ENCODE measurements at places on chromosomes 4 and X.

DNA sequence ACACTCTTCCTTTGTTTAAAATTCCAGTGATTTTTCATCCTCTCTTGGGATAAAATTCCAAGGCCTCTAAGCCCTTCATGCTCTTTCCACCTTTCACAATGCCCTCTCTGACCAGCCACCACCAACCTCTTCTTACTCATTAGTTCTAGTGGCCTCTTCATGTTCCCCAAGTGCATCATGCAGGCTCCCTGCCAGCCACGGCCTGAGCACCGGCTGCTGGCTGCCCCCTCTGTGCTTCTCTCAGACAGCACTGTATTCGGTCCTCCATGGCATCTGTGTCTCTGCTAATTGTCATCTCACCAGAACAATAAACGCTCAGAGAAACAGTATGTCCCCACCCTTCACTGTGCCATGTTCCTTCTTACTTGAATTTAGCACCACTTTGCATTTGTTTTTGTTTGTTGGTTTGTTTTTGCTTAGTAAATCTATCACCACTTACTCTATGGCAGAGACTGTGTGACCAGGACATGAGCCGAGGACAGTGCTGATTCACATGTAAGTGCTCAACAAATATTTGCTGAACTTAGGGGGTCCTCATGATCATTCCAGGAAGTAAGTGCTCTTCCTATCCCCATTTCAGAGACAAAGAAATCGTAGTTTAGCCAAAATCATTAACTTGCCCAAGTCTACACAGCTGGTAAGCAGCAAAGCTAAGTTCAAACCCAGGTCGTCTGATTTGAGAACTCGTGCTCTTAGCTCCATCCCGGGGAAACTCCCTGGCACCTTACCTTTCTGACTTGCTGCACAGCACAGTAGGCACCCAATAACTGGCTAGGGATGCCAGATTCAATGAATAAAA is 77.1 kb upstream of the UCP1 start:
- DNase-seq, result no peak
- H3K36me3 ChIP-seq, result no peaks in the 10 kb centered on the region
- H3K27ac ChIP-seq, result no peak overlapping the region
- H3K4me3 ChIP-seq, result no peak overlapping the region
- no peaks in the 10 kb centered on the region for H3K4me1 ChIP-seq
- peaks cover 5% of the 10 kb centered on the region for H3K27me3 ChIP-seq

DNA sequence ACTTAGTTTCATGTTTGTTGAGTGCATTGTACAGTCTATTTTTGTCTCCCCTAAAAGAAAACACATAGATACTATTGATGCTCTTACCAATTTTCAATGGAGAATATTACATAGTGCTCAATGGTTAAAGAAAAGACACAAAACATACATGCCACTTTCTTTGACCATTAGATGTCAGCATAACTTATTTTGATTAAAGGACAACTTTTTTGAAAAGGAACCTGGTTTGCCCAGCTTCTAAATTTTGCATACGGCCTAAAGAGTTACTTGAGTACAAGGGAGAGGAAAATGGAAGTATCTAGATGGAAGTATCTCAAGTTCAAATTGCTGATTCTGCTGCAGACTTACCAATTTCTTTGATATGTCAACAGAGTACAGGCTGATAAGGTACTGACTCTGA is 68.5 kb downstream of the METTL14 start:
- no peak overlapping the region for H3K27ac ChIP-seq
- H3K27me3 ChIP-seq, result no peaks in the 10 kb centered on the region
- no peaks in the 10 kb centered on the region for H3K4me1 ChIP-seq

DNA sequence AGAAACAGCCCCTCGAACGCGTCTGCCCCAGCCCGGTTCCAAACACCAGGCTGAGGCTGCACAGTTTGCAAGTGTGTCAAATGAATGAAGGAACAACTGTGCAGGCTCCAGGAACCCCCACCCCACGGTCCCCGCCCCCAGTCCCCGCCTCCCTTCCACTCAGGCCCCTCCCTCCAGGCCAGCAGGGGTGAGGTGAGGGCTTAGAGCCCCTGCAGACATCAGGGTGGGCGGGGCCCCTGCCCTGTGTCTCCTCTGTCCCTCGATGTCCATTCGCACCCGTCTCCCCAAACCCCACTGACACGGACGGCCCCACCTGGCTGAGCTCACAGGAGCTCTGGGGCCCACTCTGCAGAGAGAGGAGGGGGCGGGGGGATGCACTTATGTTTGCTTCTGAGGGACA is 28.5 kb downstream of the TACC3 start:
- H3K27me3 ChIP-seq, result no peaks in the 10 kb centered on the region
- no peak for DNase-seq
- no peak overlapping the region for H3K4me3 ChIP-seq

DNA sequence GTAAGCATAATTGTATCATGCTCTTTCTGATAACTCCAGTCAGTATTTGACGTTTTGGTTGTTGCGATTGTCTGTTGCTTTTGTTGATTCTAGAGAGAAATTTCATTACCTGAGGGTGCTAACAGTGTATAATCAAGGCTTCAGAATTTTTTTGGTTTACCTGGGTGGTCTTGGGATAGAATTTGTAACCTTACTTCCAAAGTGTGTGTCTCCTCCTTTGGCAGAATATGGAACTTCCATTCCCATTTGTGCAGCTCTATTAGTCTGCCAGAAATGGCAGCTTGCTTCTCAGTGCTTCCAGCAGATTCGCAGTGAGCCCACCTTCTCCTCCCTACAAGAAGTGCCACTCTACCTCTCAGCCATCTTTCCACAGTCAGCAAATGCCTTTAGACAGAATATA is 5.3 kb downstream of the COPS4 start:
- H3K4me3 ChIP-seq, result no peak overlapping the region
- peaks cover 3% of the 10 kb centered on the region for H3K36me3 ChIP-seq
- peaks cover 26% of the 10 kb centered on the region for H3K4me1 ChIP-seq

DNA sequence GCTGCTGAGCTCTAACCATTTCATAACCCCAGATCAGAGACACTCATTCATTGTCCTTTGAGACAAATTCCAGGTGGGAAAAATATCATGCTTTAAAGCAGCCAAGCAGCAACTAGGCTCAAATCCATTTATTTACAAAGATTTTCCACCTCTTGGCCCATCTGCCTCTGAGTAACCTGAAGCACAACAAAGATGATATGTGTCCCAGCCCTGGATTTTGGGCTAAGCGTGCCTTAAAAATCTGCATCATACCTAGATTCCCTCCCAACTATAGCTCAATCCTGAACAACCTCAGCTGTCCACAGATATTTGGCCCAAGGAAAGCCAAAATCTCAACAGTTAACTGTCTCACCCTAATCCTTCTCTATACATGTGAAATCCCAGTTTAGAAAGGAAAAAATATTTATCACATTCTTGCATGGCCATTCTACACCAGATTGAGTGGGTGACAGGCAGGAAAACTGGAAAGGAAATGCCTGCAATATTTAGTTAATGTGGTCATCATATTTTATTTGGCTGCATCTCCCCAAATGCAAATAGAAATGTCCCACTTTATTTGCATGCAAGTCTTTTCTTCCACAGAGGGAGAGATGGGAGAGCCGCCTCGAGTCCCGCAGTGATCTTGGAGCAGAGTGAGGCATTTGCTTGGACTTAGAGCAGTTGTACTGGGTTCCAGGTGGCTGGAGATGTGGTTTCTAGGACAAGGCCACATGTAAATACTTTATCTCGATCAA is 146.4 kb upstream of the EOLA2 start:
- DNase-seq, result no peak
- H3K4me1 ChIP-seq, result no peaks in the 10 kb centered on the region
- H3K27ac ChIP-seq, result no peak overlapping the region
- H3K36me3 ChIP-seq, result no peaks in the 10 kb centered on the region
- no peaks in the 10 kb centered on the region for H3K27me3 ChIP-seq

DNA sequence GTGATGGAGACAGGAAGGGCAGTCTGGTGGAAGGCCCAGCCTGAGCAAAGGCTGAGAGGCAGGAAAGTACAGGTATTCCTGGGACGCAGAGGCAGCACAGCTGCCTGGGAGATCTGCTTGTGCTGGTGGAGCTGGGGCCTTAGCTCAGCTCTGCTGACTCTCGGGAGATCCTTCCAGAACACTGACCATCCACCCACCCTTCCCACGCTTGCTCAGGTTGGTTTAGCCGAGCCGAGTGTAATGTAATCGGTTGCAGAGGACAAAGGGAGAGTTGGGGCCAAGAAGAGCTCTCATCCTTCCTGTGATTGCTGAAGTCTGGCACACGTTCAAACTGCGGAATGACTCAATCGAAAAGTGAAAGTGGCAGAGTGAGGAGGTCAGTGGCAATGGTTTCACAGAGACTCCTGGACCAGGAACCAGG is 43.1 kb upstream of the GPR78 start:
- no peak overlapping the region for H3K27ac ChIP-seq
- no peaks in the 10 kb centered on the region for H3K27me3 ChIP-seq
- H3K36me3 ChIP-seq, result no peaks in the 10 kb centered on the region
- peaks cover 5% of the 10 kb centered on the region for H3K4me1 ChIP-seq

GRCh38 chr4:113256946-113257345 is 207.5 kb downstream of the ANK2 start:
- H3K4me1 ChIP-seq, result no peaks in the 10 kb centered on the region
- H3K36me3 ChIP-seq, result no peaks in the 10 kb centered on the region
- no peaks in the 10 kb centered on the region for H3K27me3 ChIP-seq
- no peak overlapping the region for H3K4me3 ChIP-seq

GRCh38 chr4:77990904-77991358 is 66.2 kb upstream of the FRAS1 start:
- H3K36me3 ChIP-seq, result no peaks in the 10 kb centered on the region
- no peak overlapping the region for H3K4me3 ChIP-seq
- H3K4me1 ChIP-seq, result no peaks in the 10 kb centered on the region
- no peak overlapping the region for H3K27ac ChIP-seq
- DNase-seq, result no peak
- peaks cover 16% of the 10 kb centered on the region for H3K27me3 ChIP-seq

- no peaks in the 10 kb centered on the region for H3K27me3 ChIP-seq
- no peak overlapping the region for H3K4me3 ChIP-seq
- no peaks in the 10 kb centered on the region for H3K4me1 ChIP-seq
- DNase-seq, result no peak
- H3K36me3 ChIP-seq, result no peaks in the 10 kb centered on the region
Observed at GRCh38 chr4:5678977-5679376, 29.4 kb downstream of the EVC2 start.

GRCh38 chrX:828411-828959 is 197.9 kb downstream of the SHOX start:
- DNase-seq, result no peak
- H3K4me3 ChIP-seq, result no peak overlapping the region
- H3K27me3 ChIP-seq, result no peaks in the 10 kb centered on the region
- no peak overlapping the region for H3K27ac ChIP-seq
- no peaks in the 10 kb centered on the region for H3K36me3 ChIP-seq
- no peaks in the 10 kb centered on the region for H3K4me1 ChIP-seq

DNA sequence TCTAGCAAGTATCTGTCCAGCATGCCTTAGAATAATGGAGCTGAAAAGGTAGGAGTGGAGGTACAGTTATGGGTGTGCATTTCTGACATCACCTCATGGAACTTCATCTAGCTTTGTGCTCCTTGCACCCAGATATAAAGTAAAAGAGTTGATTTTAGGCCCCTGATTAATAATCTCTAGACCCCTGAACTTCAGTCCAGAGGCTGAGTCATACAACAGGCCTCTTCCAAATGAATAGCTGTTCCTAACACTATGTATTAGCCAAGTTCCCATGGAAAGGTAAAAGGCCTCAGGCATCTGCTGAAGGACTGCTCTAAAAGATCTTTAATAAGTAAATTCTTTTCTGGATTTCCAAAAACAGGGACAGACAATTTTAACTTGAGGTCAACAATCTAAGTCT is 16.2 kb downstream of the TBC1D9 start:
- peaks cover 13% of the 10 kb centered on the region for H3K27me3 ChIP-seq
- H3K4me3 ChIP-seq, result no peak overlapping the region
- no peak overlapping the region for H3K27ac ChIP-seq

DNA sequence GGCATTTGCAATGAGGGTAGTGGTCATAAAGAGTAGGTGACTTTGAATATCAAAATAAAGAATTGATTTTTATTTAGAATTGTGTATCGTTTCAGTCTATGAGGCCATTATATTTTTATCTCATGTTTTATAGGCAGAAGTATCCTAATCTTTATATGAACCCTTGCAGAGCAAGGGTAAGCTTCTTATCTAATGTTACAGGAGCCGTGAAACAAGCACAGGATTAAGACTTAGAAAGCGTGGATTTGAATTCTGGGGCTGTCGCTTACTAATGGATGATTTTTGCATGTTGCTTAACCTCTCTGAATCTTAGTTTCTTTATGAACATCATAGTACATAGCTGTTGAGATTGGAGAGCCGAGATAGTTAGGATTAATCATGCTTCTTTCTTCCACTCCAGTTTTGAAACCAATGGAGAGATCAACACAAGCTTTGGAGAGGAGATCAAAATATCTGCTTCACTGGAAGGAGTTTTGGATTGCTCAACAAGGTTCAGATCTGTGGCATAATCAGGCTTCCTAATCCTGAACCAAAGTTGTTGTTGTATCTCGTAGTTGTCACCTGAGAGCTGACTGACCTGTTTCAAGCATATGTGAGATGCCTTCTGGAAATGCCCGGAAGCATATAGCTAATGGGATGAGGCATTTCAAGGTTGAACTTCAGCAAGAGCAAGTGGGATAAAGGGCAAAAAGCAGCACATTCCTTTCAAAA is 166.9 kb upstream of the GK2 start:
- no peaks in the 10 kb centered on the region for H3K36me3 ChIP-seq
- no peaks in the 10 kb centered on the region for H3K4me1 ChIP-seq
- DNase-seq, result no peak

DNA sequence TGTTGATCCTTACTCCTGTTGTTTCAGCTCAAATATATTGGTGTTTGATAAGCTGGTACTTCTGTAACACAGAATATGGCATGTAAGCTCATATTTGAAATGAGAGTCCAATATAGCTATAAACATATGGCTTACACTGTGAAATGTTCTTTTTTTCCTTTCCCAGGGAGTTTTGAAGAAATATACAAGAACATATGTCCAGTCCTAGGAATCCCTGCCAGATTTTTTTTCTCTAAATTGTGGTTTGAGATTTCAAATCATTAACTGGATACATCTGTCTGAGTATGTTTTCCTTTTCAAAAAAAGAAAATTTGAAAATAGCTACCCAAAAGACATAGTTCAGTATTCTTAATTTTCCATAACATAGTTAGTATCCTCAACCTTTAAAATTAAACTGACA is 60.2 kb downstream of the HMGB2 start:
- H3K36me3 ChIP-seq, result no peaks in the 10 kb centered on the region
- H3K4me1 ChIP-seq, result no peaks in the 10 kb centered on the region
- DNase-seq, result no peak
- no peak overlapping the region for H3K4me3 ChIP-seq
- H3K27me3 ChIP-seq, result no peaks in the 10 kb centered on the region

DNA sequence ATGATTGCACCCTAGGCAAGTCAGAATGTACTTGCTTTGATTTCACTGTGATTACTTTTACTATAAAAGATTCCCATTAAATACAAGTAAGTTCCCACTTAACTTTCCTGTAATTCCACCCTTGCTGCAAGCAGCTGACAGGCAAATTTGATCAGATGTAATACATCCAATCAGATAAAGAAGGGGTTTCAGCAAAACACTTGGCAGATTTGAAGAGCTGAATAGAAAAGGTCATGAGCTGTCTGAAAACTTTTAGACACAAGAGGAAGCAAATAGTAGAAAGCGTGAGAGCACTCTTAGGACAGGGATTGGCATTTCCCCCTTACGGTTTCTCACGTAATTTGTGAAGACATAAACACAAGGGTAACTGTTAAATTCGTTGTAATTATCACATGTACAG is 22.8 kb downstream of the HSD17B13 start:
- DNase-seq, result no peak
- H3K4me3 ChIP-seq, result no peak overlapping the region
- no peaks in the 10 kb centered on the region for H3K36me3 ChIP-seq
- no peak overlapping the region for H3K27ac ChIP-seq
- H3K4me1 ChIP-seq, result no peaks in the 10 kb centered on the region

- DNase-seq, result no peak
- H3K27ac ChIP-seq, result no peak overlapping the region
- H3K4me1 ChIP-seq, result no peaks in the 10 kb centered on the region
- no peaks in the 10 kb centered on the region for H3K36me3 ChIP-seq
- H3K27me3 ChIP-seq, result no peaks in the 10 kb centered on the region
Observed at GRCh38 chrX:123217728-123218127, 33.6 kb downstream of the GRIA3 start.
